ENCODE measurements at places on chromosomes 6 and 20. TPM values are rescaled to one million over a fixed set of nuclear protein-coding genes. Genes with fewer than 3 reads are reported as not detected.
A peak's percentile ranks its signal among the peaks of the same experiment; 100 is the strongest.

GRCh38 chr6:145023116-145023726 lies 712.1 kb downstream of the EPM2A start:
- no peak for DNase-seq

EYS gene
- total RNA-seq, result under 0.01 TPM

DNA sequence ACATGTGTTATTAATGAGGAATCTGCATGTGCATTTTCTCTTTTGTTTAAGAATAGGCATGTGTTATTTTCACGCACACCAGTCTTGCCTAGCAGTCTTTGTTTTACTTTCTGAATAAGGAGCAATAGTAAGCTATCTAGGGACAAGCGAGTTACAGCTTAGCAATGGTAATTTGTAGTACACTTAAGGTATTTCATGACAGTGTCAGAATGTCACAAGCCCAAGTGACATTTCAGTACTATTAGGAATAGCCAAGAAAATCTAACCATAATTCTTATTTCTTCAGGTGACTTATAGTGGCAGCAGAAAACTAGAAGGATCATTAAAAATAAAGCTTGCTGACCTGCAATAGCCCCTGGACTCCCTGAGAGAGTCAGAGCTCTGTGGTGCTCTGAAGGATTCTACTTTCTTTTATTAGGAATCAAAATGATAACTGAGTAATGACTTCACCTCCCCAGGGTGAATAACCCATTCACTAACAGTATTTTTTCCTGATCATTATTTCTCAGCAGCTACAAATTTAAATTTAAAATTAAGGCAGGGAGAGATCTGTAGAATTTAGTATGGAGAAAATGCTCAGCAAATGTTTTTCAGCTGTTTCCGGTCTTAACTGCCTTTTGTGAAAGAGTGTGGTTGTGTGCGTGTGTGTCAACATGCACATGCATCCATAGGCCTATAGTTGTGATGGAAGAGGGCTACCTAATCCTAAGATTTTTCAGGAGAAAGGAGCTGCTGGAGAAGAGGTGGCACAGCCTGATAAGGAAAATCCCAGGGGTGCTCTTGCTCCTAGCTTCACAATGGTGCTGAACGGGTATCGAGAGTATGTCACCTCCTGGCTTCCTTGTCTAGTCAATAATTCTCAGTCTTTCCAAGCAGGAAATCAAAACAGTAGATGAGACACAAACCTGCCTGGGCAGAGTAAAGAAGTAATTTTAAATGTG lies 90.0 kb upstream of the BEND3 start:
- DNase-seq, result no peak

GRCh38 chr6:125356884-125357283 lies 55.1 kb upstream of the HDDC2 start:
- no peak for DNase-seq

DNA sequence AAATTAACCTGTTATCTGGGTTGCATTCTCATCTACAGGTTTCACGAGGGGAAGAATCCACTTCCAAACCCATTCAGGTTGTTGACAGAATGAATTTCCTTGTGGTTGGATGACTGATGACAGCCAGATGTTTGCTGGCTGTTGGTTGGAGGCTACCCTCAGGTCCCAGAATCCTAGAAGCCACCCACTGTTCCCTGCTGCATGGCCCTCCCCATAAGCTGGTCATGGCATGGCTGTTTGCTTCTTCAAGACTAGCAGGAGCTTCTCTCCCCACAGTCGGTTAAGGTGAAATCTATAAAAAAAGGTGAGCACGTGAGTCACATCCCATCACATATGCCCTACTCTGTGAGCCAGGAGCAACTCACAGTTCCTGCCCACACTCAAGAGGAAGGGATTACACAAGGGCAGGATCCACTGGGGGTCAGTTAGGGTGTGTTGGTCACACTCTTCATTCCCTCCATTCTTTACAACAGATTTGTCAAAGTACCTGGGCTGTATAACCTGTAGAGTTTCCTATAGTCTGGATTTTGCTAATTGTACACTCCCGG lies 19.5 kb upstream of the RPS10 start:
- DNase-seq, result peak; percentile 42

TFAP2D gene
- total RNA-seq, result not detected

RNF144B gene
- total RNA-seq, result 47.4 TPM

DNA sequence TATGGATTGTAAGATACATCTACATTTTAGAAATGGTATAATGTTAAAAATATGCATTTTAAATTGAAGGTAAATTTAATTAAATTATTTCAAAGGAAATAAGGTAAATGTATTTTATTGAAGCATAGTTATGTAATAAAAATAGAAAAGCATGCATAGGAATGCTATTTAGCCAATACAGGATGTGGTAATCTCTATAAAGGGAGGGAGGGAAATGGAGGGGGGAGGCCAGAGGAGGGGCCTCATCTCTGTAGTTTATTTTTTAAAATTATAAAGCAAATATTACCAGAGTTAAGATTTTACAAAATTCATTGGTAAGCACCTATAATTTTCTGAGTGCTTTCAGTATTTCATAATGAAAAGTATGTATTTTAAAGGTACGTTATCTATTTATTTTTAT lies 27.2 kb downstream of the SLC16A10 start:
- DNase-seq, result no peak

TBXT gene
- not detected for total RNA-seq

DNA sequence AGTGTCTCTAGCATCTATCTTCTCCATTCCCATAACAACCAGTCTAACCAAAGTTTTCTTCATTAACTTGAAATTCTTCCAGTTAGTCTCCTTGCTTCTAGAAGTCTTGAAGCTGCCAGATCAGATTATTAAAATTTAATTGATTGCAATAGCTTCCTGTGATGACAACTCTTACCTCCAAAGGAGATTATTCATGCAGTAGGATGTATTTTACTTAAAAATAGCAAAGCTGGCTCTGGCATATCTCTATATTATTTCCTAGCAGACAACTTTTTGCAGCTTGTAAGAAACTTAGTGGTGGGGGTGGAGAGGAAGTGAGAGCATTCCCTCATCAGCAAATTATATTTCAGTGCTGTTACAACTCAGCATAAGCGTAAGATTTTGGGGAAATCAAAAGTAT lies 290.4 kb downstream of the GRIK2 start:
- DNase-seq, result no peak
